ENCODE measurements at places on chromosomes 7 and 10. TPM values are rescaled to one million over a fixed set of nuclear protein-coding genes. Genes with fewer than 3 reads are reported as not detected.

PLXDC2 gene
- 50.4 TPM for total RNA-seq

TUBGCP2 gene
- total RNA-seq: 67.1 TPM

- H3K4me3 ChIP-seq: no peak overlapping the region
- no peaks in the 10 kb centered on the region for H3K27me3 ChIP-seq
- H3K27ac ChIP-seq: no peak overlapping the region
- no peaks in the 10 kb centered on the region for H3K36me3 ChIP-seq
- no peak for DNase-seq
These were observed 143.0 kb downstream of the KIAA1217 start for GRCh38 chr10:24351961-24352360.

DNA sequence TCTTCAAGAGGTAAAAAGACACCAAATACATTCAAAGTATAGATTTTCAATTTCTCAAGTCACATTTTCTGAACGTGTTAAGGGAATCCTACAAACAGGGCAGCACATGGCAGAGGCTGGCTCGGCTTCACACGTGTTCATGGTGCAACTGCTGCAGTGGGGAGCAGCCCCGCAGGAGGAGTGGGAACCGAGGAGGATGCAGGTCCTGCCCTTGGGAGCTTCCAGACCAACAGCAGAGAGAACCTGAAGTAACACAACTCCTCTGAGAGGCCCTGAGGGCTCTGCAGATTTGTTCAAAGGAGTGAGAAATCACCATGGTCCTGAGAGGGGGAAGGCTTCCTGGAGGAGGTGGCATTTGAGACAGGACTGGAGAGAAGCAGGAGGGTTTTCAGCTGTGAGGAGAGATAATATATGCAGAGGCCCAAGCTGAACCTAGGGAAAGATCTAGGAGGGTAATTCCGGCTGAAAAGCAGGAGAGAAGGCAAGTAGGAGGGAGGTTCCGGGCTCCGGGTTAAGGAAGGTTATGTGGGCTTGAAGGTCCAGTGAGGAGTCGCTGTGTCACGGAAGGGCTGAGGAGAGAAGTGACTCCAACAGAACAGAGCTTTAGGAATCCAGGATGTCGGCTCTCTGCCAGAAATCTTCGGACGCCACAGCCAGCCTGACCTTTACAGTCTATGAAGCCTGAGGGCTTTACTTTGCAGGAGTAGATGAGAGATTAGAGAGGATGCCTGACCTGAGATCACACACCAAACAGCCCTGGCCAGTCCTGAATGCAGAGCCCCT is 77.5 kb downstream of the GPR26 start:
- no peak for DNase-seq
- H3K27me3 ChIP-seq: no peaks in the 10 kb centered on the region
- peaks cover 2% of the 10 kb centered on the region for H3K4me1 ChIP-seq
- no peak overlapping the region for H3K27ac ChIP-seq

GRCh38 chr7:70935854-70936253 is 196.1 kb upstream of the GALNT17 start:
- H3K4me3 ChIP-seq: no peak overlapping the region
- DNase-seq: no peak
- H3K4me1 ChIP-seq: no peaks in the 10 kb centered on the region
- H3K27me3 ChIP-seq: no peaks in the 10 kb centered on the region
- no peaks in the 10 kb centered on the region for H3K36me3 ChIP-seq

DNA sequence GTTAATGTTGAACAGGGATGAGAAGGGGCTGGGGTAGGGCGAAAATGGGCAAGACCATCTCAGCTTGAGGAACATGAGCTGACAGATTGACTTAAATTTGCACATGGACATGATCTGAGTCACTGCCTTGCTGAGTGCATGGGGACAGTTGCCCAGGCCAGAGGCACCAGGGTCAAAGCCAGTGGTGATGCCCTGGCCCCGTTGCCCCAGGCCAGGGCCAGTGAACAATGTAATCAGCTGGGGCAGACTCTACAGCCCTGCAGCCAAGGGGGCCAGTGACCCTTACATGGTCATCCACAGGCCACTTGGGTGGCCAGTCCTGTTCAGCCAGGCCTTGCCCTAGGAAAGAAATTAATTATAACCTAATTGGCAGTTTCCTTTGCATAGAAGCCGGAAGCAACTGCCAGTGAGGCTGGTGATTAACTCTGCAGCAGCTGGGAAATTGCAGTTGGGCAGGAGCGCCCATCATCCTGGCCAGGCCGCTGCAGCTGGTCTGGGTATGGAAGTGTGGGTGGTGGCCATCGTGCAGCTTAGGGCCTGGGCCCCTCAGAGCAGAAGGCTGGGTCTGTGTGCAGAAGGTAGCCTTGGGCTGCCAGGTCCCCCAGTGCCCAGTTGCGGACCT is 9.6 kb downstream of the RET start:
- no peaks in the 10 kb centered on the region for H3K36me3 ChIP-seq
- no peaks in the 10 kb centered on the region for H3K27me3 ChIP-seq
- H3K4me1 ChIP-seq: no peaks in the 10 kb centered on the region

GRCh38 chr7:109094-109493 is 83.3 kb upstream of the FAM20C start:
- no peak for DNase-seq
- H3K4me1 ChIP-seq: no peaks in the 10 kb centered on the region
- H3K4me3 ChIP-seq: no peak overlapping the region
- H3K27ac ChIP-seq: no peak overlapping the region

- H3K4me1 ChIP-seq: peaks cover 8% of the 10 kb centered on the region
- H3K4me3 ChIP-seq: no peak overlapping the region
- no peaks in the 10 kb centered on the region for H3K36me3 ChIP-seq
- H3K27ac ChIP-seq: no peak overlapping the region
- no peaks in the 10 kb centered on the region for H3K27me3 ChIP-seq
- no peak for DNase-seq
These were observed 81.3 kb downstream of the OSBPL3 start for GRCh38 chr7:24898691-24899090.

DNA sequence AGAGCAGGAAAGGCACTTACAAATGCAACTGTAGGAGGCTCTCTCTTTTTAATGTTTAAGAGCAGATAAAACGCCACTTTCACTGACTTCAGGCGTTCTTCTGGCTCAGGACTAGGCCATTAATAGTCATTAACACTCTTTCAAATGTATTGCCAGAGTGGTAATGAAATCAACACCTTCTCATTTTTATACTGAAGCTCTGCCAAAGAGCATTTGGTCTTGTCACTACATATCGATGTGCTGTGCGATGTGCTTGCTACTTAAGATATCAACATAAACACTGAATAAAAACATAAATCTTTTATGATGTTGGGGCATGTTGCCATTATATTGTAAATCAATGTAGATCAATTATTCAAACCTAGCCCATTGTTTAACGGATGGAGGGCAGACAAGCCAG is 634.7 kb downstream of the ARL4A start:
- no peak overlapping the region for H3K27ac ChIP-seq
- no peaks in the 10 kb centered on the region for H3K4me1 ChIP-seq
- no peaks in the 10 kb centered on the region for H3K27me3 ChIP-seq
- H3K36me3 ChIP-seq: no peaks in the 10 kb centered on the region
- no peak for DNase-seq
- no peak overlapping the region for H3K4me3 ChIP-seq

GRCh38 chr10:6563731-6564130 is 16.3 kb downstream of the PRKCQ start:
- no peaks in the 10 kb centered on the region for H3K27me3 ChIP-seq
- H3K4me1 ChIP-seq: peaks cover 70% of the 10 kb centered on the region
- no peaks in the 10 kb centered on the region for H3K36me3 ChIP-seq
- no peak for DNase-seq
- peak overlapping the region; percentile 94 for H3K27ac ChIP-seq
- no peak overlapping the region for H3K4me3 ChIP-seq

- H3K27me3 ChIP-seq: no peaks in the 10 kb centered on the region
- peaks cover 11% of the 10 kb centered on the region for H3K4me1 ChIP-seq
- H3K27ac ChIP-seq: no peak overlapping the region
- no peaks in the 10 kb centered on the region for H3K36me3 ChIP-seq
- no peak overlapping the region for H3K4me3 ChIP-seq
These were observed 8.8 kb downstream of the LIMK1 start for GRCh38 chr7:74092321-74092963.

- H3K27ac ChIP-seq: no peak overlapping the region
- H3K4me3 ChIP-seq: no peak overlapping the region
- no peak for DNase-seq
- H3K36me3 ChIP-seq: no peaks in the 10 kb centered on the region
- no peaks in the 10 kb centered on the region for H3K27me3 ChIP-seq
These were observed 51.9 kb upstream of the FAM180A start for GRCh38 chr7:135800560-135800959.

DNA sequence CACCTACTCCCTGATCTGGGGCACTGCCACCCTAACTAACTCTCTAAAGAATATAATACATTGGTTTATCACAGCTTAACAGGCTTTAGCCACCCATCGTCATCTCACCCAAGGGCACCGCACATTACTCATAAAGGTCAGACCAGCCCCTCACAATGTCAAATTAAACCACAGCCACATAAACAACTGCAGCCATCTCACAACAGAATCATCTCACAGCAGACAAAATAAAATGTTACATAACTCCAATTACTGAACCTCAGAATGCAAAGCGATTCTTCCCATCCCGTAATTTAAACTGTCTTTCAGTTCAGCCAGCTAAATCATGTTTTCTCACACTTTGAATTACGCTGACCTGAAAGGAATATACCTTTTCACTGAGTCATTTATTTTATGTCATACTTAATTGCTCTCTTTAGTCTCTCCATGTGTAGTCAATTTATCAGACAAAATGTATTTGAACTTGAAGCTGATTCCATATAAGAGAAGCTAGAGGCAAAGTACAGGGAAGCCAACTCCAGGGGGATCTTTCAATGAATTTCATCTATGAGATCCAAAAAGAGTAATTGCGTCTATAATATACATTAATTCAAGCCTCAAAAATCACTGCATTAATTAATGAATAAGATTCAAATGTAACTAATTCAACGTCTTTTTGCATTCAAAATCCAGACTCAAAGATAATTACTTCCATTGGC is 96.9 kb upstream of the NEBL start:
- H3K36me3 ChIP-seq: no peaks in the 10 kb centered on the region
- H3K27ac ChIP-seq: no peak overlapping the region
- H3K4me1 ChIP-seq: peaks cover 14% of the 10 kb centered on the region
- no peak for DNase-seq

- no peaks in the 10 kb centered on the region for H3K36me3 ChIP-seq
- no peaks in the 10 kb centered on the region for H3K27me3 ChIP-seq
- DNase-seq: peak; percentile 42
These were observed 231.1 kb downstream of the ARHGAP12 start for GRCh38 chr10:31697271-31698180.

GRCh38 chr10:96230527-96230926 is 40.8 kb downstream of the BLNK start:
- H3K27me3 ChIP-seq: no peaks in the 10 kb centered on the region
- no peaks in the 10 kb centered on the region for H3K4me1 ChIP-seq
- no peak overlapping the region for H3K27ac ChIP-seq
- DNase-seq: no peak

DNA sequence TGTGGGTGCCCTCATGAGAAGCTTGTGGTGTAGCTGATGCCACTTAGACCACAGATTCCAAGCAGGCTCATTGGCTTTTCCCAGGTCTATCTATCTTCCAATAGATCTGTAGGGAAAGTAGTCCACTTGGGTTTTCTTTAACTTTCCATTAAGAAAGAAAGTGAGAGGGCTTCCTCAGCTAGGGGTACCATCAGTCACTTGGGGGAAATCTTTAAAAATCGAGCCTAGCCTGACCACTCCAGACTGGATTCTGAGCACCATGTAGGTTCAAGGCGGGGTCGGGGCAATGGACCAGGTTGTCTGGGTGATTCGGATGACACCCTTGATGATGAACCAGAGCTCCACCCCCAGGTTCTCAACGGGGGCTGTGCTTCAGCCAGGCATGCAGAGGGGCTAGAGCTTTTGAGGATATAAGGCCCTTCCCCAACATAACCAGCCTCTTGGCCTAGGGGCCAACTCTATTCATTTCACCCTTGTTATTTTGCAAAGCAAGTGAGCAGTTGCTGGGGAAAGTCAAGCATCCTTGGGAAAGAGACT is 27.0 kb downstream of the ITPRIP start:
- H3K36me3 ChIP-seq: peaks cover 32% of the 10 kb centered on the region
- H3K4me3 ChIP-seq: no peak overlapping the region
- DNase-seq: no peak
- no peaks in the 10 kb centered on the region for H3K27me3 ChIP-seq

DNA sequence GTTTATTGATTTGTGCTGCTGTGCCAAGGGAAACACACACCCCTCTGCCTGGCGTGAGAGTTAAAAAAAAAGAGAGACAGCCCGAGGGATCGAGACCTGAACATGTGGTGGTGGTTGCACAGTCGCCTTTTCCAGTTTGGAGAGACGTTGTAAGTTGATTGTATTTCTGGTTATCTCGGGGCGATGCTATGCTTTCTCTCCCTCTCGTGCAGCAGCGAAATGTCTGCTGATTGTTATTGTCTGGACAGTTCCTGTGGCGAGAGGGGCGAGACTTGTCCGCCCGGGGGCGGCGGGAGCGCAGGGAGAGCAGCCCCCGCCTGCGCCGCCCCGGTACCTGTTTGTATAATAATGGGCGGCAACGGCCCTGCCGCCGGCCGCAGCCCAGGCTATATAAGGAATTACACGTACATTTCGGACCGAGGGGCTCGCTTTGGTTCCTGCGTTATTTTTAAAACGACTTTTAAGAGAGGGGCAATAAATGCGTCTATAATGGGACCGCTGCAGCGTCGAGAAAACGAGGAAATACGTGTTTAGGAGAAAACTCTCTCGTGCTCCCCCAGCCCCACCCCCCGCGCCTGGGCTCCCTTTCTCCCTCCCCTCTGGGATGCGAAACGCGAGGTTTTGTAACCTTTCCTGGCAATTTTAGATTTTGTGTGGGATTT is 1.7 kb downstream of the ZEB1 start:
- peak; percentile 43 for DNase-seq
- H3K4me3 ChIP-seq: peak overlapping the region; percentile 88
- H3K27me3 ChIP-seq: no peaks in the 10 kb centered on the region
- peak overlapping the region; percentile 81 for H3K27ac ChIP-seq

DNA sequence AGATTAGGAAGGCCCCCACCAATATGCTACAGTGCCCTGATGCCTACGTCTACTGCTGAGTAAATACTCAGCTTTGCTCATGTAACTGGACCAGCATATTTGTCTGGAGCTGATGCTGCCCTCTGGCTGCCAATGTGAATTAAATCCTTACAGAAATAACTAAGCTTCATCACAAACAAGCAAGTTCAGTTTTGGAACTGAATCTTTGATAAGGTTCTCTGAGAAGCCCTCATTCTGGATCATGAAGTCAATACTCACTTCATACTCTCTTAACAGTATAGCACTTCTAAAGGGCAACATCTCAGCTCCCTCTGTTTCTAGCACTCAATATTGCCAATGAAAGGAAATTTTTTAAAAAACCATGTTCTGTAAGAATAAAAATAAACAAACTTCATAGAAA is 246.7 kb downstream of the ETV1 start:
- no peaks in the 10 kb centered on the region for H3K4me1 ChIP-seq
- no peaks in the 10 kb centered on the region for H3K36me3 ChIP-seq
- no peak overlapping the region for H3K27ac ChIP-seq
- H3K27me3 ChIP-seq: no peaks in the 10 kb centered on the region
- peak; percentile 21 for DNase-seq

DNA sequence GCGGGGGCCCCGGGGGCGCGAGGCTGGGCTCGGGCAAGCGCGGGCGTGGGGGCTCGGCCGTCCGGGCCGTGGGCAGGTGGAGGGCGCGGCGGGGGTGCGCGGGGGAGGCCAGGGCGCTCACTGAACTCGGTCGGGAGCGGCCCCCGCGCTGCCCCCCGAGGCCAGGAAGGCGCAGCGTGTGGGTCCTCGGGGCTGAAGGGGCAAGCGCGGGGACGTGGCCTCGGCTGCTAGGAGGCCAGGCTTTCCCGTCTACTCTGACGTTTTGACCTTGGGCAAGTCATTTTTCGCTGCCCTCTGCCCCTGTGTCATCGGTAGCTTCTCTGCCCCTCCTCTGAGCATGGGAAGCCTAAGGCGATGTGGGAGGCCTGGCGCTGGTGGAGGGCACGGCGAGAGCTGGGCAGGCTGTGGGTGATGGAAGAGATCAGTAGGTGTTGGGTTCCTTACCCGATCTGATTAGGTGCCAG is 441 bp downstream of the FBH1 start:
- peaks cover 17% of the 10 kb centered on the region for H3K4me1 ChIP-seq
- peak; percentile 6 for DNase-seq
- H3K27me3 ChIP-seq: no peaks in the 10 kb centered on the region
- H3K27ac ChIP-seq: peak overlapping the region; percentile 65
- peak overlapping the region; percentile 91 for H3K4me3 ChIP-seq

Data from thyroid gland (tissue), 4 donors.